ENCODE measurements at places on chromosomes 4 and X. TPM values are rescaled to one million over a fixed set of nuclear protein-coding genes. Genes with fewer than 3 reads are reported as not detected.

DNA sequence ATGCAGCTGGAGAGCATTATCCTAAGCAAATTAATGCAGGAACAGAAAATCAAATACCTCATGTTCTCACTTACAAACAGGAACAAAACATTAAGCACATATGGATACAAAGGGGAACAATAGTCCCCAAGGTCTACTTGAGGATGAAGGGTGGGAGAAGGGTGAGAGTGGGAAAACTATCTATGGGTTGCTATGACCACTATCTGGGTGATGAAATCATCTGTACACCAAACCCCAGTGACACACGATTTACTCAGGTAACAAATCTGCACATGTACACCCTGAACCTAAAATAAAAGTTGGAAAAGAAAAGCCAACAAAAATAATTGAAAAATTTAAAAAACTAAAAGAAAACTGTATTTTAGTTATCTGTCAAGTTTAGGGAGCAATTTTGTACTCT lies 5.9 kb downstream of the HPGD start:
- DNase-seq = no peak

DNA sequence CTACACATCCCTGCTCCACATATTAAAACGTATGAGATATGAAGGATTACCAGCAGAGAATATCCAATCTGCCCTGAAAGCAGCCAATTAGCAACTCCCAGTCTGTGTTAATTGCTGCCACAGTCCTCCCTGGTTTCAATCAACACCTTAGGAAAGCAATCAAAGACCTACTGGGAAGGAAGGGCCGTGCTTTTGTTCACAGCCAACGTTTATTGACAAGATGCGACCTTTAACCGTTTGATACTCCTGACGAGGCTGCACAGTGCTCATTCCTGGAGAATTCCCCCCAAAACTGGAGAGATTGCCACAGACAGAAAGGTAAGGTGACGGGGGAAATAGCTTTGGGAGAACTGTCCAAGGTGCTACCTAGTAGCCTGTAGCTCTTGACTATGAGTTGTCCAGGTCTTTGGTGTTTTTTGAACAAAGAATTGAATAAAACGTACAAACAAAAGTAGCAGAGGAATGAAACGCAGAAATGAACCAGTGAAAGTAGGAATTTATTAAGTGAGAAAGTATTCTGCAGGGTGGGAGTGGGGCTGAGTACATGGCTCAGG lies 596.5 kb downstream of the NLGN4X start:
- no peak for DNase-seq

DNA sequence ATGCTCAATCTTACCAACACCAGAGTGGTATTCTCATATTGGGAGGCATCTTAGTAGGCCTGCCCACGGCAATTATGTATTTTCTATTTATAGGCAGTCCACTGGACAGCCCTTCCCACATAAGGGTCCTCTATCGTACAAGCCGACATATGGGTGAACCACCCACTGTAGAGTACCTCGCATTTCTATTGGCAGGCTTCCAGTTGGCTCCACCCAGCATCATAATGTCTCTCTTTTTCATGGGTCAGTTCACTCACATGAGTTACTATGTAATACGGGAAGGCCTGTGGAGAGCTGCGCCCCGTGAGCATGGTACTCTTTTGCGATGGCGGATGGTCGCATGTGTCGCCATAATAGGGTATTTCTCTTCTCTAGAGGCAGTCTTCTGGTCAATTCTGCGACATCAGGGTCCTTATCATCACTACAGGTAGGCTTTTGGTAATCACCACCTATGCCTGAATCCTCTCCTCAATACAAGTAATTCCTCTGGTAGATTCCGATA lies 29.4 kb upstream of the FOXR2 start:
- no peak for DNase-seq

DNA sequence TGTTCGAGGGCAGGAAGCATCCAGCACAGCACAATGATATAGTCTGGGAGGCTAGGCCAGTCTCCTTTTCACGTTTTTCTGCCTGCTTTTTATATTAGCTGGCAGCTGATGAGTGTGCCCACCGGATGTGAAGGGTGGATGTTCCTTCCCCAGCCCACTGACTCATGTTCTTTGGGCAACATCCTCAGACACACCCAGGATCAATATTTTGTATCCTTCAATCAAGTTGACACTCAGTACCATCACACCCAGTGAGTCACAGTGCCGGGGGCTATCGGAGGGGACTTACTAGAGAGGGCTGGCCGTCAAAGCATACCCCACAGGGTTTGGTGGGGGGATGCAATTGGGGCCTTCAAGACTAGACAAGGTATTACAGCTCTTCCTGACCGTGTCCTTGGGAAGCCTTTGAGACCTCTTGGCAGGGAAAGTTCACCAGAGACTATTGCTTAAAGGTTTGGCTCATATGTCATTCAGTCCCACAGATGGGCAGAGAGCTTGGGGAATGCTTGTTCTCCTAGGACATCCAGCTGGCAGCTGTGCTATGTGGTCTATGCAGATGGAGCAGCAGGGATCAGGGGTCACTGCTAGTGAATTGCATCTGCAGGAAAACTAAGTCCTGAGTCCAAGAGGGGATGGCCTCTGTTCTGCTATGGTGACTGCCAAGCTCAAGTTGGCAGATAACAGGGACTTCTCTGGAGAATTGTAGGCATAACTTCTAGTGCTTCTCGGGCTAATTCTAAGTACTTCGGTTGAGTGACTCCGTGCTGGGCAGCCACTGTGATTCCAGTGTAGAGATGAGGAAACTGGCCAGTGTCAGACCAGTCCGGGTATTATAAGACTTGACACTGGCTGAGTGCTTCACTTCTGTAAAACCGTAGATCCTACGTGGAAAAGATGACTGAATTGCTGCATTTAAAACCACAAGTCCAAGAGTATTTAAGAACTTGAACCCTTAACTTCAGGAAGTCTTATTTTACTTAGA lies 12.9 kb upstream of the WDR1 start:
- no peak for DNase-seq

DNA sequence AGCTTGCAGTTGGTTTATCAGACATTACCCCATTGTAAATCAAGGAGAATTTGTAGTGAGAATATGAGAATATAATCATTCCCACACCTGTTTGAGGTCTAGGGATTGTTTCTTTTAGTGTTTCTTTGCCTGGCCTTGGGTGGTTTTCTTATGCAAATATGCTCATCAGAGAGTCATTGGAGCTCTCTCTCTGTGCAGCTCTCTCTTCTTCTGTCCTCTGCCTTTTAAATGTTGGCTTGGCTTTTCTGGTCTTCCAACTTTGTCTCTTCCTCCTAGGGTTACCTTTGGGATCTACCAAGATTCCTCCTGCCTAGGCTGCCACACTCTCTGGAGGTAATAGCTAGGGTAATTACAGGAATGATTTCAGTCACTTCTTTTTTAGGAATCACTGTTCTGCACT lies 102.3 kb upstream of the ARSJ start:
- DNase-seq = no peak

DNA sequence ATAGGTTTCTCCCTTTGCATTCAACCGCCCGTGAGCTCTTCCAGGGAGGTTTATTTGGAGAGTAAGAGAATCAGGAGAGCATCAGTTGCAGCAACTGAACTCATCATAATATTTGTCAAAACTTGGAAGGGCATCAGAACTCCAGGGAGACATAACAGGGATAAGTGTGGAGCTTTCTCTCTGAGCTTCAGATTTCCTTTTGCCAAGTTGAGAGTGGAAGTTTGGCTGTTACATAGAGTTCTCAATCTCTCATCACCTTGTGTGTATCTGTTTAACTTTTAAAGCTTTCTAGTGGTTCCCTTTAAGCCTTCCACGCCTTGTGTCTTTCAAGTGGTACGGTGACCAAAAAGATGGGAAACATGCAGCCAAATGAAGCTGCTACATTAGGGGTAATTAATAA lies 18.8 kb downstream of the BMP3 start:
- DNase-seq = no peak

GRCh38 chr4:80507077-80507476 lies 171.5 kb downstream of the CFAP299 start:
- DNase-seq = no peak

GRCh38 chr4:71550220-71551165 lies 211.7 kb downstream of the SLC4A4 start:
- DNase-seq = no peak

DNA sequence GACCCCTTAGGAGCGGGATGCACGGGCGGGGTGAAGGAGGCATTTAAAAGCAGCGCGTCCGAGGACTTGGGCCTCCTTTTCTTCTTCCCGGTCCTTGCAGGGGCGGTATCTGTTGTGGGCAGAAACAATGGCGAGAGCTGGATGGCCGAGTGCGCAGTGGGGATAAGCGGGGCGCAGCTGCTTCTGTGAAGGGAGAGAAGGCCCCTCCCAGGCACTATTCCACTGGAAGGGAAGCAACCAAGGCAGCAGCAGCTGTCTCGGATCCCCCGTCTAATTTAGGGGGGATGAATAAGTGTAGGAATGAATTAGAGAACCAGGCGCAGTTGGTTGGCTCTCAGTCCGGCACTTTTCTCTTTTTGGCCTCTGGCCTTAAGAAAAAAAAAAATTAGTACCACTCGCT lies 995 bp downstream of the SMARCA5 start:
- peak; percentile 7 for DNase-seq

Gene FGG
- total RNA-seq = 4.9 TPM

Gene ADAMTS3
- total RNA-seq = not detected

Gene VSIG1
- 24.6 TPM for total RNA-seq
